ENCODE measurements at places on chromosomes 1 and 21.

DNA sequence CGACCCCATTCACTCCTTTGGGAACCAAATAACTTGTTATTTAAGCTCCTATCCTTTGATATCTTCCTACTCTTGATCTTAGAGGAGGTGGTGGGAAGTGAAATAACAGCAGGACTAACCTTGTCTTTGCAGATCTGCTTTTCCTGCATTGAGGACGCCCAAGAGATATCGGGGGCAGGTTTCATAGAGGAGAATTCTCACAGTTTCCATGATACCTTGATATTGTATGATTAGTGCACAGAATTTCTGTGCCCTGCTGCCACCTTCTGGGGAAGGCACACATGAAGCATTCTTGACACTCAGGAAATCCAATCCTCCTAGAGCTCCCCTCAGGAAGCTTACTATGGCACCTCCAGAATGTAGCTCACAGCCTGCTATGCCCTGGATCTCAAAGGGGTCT lies 1.6 kb downstream of the CD1B start:
- DNase-seq = no peak

DNA sequence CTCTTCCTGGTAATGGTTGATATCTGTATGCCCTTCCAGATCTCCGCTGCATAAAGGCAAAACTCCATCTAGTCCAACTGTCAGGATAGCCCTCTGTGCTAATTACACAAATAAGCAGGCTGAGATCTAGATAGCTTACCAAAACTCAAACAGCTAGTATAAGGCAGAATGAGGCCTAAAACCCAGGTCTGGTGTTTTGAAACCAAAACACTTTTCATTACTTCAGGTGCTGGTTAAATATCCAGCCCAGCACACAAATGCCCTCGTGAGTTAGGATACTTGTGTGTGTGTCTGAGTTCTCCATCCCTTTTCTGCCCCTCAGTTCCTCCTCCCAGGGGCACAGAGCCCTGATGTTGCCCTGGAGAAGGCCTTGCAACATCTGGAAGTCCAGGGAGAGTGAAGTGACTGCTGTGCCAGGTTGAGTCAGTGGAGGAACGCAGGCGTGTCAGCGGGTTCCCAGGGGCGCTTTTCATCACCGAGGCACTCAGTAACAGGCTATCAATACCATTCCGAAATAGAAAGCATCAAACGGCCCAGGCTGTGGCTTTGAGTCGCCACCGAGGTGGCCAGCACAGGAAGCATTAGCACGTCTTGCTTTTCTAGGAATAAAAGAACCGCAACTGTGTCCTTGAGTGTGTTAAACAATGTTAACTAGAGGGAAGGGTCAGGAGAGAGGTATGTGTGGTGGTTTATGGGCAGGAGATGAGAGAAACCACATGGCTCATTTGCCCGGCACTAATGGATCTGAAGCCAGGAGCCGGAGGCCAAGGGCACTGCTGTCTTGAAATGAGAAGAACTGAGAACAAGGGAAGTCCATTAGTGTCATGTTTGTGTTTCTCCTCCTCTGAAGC lies 90.7 kb upstream of the WLS start:
- DNase-seq = no peak

GRCh38 chr1:244349103-244349531 lies 102.6 kb downstream of the ADSS2 start:
- DNase-seq = peak; percentile 36

DNA sequence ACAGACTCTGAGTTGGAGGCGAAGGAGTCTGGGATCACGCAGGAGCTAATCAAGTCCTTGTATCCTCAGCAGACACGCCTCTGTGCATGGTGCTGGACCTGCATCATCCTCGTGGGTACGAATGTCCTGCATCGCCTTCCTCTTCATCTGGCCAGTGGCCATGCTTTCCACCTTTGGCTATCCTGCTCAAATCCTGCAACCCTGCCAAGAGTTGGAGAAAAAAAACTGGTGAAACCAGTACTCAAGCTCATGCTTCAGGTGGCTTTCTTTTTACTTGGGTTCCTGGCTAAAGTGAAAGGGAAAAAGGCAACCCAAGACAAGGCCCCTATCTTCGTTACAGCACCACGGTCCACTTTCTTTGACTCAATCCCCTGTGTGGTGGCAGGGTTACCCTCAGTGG lies 8.9 kb downstream of the SETSIP start:
- DNase-seq = no peak

GRCh38 chr1:166889776-166890175 lies 13.7 kb upstream of the TADA1 start:
- no peak for DNase-seq

- DNase-seq = no peak
Measured at GRCh38 chr1:19206947-19207346, 3.1 kb downstream of the UBR4 start.

DNA sequence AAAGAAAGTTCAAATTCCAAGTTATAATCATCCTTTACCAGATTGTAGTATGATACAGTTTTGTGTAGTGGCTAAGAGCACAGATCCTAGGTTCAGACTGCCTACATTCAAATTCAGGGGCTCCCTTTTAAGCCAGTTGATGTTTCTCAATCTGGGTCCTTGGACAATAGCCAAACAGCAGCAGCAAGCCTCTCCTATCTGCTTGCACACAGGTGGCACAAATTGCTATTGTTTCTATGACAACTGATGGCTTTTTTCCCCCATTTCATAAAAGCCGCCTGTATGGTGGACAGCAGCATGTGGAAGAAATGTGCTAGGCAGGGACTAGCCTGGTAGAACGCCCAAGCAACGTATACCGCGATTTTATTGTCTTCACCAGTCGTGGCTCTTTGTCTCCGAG lies 76.5 kb downstream of the S1PR1 start:
- DNase-seq = no peak

- no peak for DNase-seq
Measured at GRCh38 chr1:48547561-48548220, 75.7 kb upstream of the SPATA6 start.

GRCh38 chr1:102615896-102616295 lies 492.4 kb downstream of the COL11A1 start:
- no peak for DNase-seq

- DNase-seq = no peak
Measured at GRCh38 chr1:237390823-237391222, 348.8 kb downstream of the RYR2 start.

- no peak for DNase-seq
Measured at GRCh38 chr1:111653709-111654108, 34.1 kb downstream of the RAP1A start.

- DNase-seq = peak; percentile 42
Measured at GRCh38 chr1:80375662-80376061, 1369.1 kb upstream of the ADGRL4 start.

GRCh38 chr1:201555593-201555945 lies 16.6 kb downstream of the NAV1 start:
- DNase-seq = no peak

GRCh38 chr1:212699625-212700222 lies at the start of gene BATF3:
TSS of gene BATF3 (minus strand) at chr1:212699840. CDS start at chr1:212699762, 78 bp downstream.
- no peak for DNase-seq

DNA sequence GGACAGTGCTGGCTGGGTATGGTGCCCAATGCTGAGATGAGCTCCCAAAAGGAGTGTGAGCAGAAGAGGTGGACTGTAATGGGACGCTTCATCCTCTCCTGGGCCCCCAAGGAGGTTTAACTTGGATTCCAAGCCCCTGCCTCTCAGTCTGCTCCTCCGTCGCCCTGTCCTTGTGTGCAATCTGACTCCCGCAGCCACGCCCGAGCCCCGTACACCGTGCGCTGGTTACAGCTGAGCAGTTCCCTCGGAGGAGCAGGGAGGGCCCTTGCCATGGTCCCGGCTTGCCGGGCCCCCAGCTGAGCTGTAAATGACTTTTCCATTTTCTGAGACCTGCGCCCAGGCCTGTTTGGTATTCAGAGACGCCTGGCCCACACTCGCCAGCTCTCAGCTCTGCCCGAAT lies 53.7 kb downstream of the PAX7 start:
- no peak for DNase-seq

GRCh38 chr1:213719462-213719861 lies 268.3 kb upstream of the PROX1 start:
- no peak for DNase-seq

- DNase-seq = no peak
Measured at GRCh38 chr1:55154616-55155015, 60.5 kb downstream of the USP24 start.

- no peak for DNase-seq
Measured at GRCh38 chr1:156431769-156432668, 63.0 kb downstream of the RHBG start.

GRCh38 chr1:208069317-208069716 lies 158.4 kb upstream of the CD34 start:
- no peak for DNase-seq

DNA sequence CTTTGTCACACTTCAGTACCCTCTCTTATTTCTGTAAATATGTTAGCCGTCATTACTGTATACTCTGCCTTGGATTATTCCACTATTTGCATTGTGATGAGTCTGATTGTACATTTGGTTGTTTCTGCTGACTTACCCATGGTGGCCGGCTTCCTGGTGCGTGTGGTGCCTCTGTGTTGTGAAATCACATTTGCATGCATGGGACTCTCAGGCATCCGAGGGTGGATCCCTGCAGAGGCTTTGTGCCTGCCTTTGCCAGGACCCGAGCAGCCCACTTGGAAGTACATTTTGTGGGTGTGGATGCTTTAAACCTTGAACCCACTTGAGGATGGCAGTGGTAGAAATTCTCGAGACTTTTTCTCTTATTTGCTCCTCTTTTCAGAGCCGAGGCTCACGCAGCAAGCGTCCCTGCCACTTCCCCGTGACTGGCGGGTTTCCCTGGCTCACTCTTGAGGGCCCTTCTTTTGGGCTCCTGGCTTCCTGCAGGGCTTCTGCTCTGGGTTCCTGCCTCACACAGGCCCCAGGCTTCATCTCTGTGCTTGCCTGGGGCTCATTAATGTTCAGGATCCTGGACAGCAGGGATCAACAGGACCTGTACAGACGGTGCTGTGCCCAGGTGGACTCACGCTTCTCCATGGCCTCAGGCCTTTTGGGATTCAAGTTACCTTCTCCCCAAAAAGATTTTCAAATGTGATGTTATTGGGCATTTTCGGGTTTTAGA lies 36.6 kb downstream of the POFUT2 start:
- DNase-seq = no peak

DNA sequence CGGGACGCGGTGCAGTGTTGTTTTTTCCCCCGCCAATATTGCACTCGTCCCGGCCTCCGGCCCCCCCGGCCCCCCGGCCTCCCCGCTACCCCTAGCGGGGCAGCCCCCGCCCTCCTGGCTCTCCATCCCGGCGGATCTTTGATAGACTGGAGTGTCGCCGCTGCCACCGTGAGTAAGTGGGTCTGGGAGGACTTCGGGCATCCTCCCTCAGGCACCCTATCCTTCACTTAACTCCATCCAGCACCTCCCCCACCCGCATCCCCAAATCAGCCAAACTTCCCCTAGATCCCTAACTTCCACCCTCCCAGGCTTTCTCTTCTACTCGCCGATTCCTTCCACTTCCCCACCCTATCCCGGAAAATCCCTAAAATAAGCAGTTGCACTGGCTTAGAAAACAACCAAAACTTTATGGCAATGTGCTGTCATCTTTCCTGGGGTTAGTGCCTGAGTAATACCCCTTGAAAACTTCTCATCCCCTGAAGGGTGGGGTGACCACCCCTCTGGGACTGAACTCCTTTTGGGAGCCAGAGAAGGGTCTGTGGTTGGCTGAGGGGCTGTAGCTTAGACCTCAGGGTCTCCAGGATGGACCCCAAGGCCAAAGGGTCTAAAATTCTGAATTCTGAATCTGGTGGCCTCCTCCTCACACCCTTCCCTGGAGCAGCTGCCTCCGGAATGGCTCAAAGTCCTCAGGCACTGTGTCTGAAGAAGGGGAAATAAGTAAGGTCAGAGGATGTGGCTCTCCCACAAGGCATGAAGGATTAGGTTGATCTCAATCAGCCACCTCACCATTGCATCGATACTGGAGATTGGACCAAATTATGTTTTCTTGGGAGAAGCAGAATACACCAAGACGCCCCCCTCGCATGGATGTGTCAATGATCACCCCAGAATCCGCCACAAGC lies 12.2 kb downstream of the THBS3 start:
- DNase-seq = no peak

GRCh38 chr1:57843760-57844159 lies 419.9 kb upstream of the DAB1 start:
- DNase-seq = no peak

DNA sequence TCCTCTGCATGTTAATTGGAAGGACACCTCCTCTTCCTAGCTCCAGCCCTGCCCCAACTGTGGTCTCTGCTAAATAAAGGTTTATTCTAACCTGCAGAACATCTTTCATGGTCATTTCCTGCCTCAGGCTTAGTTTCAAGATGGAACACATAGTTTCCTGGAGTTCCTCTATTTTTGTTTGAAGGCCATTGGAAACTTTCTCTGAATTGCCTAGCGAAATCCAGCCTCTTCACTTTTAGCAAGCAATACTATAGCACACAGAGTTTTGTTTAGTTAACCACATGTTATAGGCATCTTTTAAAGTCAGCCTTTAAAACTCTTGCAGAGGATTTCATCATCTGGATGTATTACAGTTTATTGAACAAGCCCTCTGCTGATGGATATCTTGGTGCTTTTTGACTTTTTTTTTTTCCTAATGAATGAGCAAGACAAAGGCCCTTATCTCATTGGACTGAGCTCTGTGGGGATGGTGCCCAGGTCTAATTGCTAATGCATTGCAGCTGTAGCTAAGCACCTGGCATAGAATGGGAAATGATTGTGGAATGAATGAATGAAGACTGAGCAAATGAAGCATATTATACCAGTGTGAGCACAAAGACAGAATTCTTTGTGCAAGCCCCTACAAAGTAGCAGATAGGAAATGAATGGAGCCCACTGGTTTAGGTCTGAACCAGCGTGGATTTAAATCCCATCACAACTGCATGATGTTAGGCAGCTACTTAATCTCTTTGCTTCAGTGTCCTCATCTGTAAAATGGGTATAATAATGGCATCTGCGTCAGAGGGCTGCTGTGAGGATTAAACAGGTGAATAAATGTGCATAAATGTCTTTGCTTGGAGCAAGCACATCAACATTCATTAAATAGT lies 641 bp upstream of the CFAP107 start:
- DNase-seq = no peak

DNA sequence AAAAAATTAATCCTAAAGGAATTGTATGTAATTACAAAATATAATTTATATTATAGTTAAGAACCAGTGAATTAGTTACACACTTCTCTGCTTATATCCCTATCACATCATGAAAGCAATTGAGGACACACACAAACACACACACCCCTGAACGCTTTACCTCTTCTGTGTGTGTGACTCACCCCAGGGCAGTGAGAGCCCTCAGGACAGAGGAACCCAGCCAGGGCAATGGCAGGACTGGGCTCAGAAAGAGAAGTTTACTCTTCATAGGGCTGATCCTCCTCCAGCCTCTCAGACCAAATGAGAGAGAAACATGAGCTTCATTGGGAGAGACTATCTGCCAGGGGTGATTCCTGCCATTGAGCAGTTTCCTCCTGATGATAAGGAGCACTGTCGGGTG lies 38.1 kb downstream of the SLC44A3 start:
- no peak for DNase-seq

- no peak for DNase-seq
Measured at GRCh38 chr1:100354971-100355394, 2.7 kb downstream of the CDC14A start.

All from AG04449 (cell line).